ENCODE measurements at places on chromosomes 12 and 14.

DNA sequence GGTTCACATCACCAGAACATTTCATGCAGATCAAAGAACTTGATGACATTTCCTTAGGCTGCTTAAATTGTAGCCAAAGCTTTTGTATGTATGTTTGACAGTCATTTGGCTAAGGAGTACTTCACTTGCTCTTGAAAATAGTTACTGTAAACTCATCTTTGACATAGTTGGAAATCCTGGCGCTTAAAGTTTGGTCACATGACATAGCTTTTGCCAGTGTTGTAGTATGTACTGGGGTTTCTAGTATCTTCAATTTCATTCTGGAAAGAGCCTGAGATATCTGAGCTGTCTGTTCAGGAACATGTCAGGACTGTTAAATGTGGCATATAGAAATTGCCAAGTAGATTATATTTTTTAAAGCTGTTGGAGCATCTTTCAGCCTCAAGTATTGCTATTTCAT lies 55.7 kb downstream of the WDR20 start:
- no peak for DNase-seq

- DNase-seq: peak; percentile 31
Measured at GRCh38 chr14:59086241-59086882, 102.1 kb upstream of the DAAM1 start.

DNA sequence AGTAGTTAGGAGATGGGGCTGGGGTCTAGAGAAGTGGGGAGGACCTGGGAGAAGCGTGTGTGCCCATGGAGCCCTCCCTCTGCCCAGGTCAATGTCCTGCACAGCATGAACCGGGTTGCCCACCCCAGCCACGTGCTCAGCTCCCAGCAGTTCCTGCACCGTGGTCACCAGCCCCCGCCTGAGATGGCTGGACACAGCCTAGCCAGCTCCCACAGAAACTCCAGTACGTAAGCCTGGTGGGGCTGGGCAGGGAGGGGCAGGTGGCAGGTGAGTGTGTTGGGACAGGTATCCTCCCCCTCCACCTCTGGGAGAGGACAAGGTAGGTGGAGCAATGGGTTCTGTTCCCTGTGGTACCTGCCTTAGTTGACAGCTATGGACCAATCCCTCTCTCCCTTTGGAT lies 20.7 kb downstream of the CLSTN3 start:
- no peak for DNase-seq

DNA sequence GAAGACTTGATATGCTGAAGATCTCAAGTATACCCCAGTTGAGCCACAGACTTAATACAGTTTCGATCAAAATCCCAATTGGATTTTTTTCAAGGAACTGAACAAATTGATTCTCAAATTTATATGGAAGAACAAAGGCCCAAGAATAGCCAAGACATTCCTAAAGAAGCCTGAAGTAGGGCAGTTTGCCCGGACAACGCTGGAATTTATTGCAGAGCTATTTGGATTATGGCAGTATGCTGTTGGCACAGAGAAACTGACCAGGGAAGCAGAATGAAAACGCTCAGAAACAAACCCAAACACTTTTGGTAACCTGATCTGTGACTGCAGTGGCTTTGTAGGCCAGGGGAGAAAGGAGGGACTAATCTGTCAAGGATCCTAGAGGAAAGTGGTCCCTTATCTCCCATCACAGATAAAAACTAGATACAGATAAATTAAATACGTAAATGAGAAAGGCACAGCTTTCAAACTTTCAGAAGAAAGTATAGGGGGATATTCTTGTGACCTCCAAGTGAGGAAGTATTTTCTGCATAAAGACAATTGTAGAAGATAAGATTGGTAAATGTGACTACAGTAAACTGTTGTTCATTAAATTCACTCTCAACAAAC lies 35.9 kb upstream of the GSC start:
- DNase-seq: peak; percentile 40

GRCh38 chr12:49959685-49960473 lies 1.8 kb upstream of the AQP5 start:
- no peak for DNase-seq

GRCh38 chr12:11765817-11766794 lies 116.6 kb downstream of the ETV6 start:
- peak; percentile 52 for DNase-seq

DNA sequence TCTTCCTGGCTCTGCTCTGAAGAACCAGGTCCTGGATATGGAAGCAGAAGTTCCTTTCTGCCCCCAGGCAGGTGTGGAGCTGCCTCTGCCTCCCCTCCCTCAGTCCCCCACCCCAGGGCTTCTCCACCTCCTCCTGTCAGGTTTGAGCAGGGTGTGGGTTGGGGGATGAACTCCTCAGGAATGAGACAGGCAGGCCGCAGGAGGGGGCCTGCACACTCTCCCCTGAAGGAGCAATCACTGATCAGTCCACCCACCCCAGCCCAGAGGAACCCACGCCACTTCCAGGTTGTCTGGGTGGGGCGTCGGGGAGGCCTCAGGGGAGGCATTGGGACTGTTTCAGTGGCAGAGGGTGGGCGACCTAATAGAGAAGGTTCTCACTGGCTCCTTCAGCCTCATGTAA lies 26.6 kb downstream of the FAIM2 start:
- no peak for DNase-seq
